ENCODE measurements at places on chromosomes 7 and 10.
A peak's percentile ranks its signal among the peaks of the same experiment; 100 is the strongest.

GRCh38 chr10:48523212-48523819 lies 81.6 kb downstream of the ARHGAP22 start:
- DNase-seq: peak; percentile 92

- no peak for DNase-seq
Measured at GRCh38 chr7:121572615-121573014, 176.5 kb upstream of the FAM3C start.

GRCh38 chr10:7194571-7194970 lies 216.3 kb downstream of the SFMBT2 start:
- DNase-seq: no peak

- no peak for DNase-seq
Measured at GRCh38 chr10:5079836-5080235, 14.4 kb upstream of the AKR1C3 start.

DNA sequence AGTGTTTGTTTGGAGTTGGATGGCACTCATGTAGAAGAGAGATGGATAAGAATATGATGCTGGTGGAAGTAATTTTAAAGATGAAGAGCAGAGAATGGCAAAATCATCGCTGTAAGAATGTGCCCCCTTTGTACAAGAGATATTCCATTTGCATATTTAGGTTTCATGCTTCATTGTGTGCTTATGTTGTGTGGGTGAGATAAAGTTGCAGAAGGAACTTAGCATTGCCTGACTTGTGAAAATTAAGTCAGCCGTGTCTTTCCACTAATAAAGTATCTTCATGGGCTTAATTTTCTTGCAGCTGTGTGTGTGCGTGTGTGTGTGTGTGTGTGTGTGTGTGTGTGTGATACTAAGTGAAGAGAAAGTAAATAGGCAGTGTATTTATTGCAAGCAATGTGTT lies 381.9 kb downstream of the OTUD1 start:
- no peak for DNase-seq
